Neural crest cell (in vitro differentiated cells): ENCODE measurements at places on chromosomes 1 and 21. TPM values are rescaled to one million over a fixed set of nuclear protein-coding genes. Genes with fewer than 3 reads are reported as not detected.

GRCh38 chr1:88327391-88328267, 356.4 kb upstream of the PKN2 start:
- no peak for DNase-seq

- DNase-seq: no peak
Observed at GRCh38 chr1:14954210-14954609, 199.3 kb upstream of the TMEM51 start.

The TSTD1 gene
- 6.7 and 7.2 TPM in 2 replicates for total RNA-seq

DNA sequence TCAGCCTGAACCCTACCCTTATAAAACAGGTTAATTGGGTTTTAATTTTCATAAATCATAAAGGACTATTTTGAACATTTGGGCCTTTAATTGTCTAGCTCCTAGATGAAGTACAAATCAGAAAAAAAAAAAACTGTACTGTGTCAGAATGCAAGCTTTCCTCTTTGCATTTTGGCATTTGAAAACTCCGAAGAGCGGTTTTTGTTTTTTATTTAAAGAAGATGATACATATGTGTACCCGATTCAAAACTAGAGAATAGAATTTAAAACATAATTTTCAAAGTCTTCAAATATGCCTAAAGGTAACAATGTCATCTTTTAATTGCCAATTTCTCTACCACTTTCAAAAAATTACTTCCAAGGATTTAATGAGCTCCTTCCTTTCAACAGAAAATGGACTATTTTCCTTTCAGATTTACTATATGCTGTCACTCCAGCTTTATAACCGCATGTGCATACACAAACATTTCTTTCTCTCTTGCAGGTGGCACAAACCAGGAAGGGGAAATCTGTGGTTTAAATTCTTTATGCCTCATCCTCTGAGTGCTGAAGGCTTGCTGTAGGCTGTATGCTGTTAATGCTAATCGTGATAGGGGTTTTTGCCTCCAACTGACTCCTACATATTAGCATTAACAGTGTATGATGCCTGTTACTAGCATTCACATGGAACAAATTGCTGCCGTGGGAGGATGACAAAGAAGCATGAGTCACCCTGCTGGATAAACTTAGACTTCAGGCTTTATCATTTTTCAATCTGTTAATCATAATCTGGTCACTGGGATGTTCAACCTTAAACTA, 33.7 kb downstream of the MRPL39 start:
- no peak for DNase-seq

GRCh38 chr1:223737342-223737741, 25.0 kb downstream of the CAPN2 start:
- DNase-seq: no peak

DNA sequence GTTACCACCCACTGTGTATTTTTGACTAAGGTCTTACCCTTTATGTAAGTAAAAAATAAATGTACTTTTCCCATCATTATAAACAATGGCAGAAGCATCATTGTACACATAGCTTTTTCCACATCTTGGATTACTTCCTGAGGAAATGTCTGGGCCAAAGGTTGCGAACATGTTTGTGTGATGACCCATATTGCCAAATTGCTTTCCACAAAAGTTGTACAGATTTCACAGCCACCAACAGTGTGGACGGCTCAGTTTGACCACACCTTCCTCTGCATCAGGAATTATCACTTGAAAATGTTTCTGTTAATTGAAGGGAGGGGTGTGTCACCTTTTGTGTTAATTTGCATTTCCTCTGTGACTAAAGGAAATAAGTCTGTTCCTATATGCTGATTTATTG, 25.7 kb downstream of the AKNAD1 start:
- no peak for DNase-seq

DNA sequence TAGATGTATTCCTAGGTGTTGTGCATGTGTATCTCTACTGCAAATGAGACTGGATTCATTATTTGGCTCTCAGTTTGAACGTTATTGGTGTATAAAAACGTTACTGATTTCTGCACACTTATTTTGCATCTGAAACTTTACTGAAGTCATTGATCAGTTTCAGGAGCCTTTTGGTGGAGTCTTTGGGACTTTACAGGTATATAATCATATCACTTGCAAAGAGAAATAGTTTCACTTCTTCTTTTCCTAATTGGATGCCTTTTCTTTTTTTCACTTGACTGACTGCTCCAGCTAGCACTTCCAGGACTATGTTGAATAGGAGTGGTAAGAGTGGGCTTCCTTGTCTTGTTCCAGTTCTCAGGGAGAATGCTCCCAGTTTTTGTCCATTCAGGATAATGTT, 252.2 kb downstream of the SMYD3 start:
- no peak for DNase-seq

GRCh38 chr1:75423616-75424015, 187.3 kb downstream of the SLC44A5 start:
- no peak for DNase-seq

DNA sequence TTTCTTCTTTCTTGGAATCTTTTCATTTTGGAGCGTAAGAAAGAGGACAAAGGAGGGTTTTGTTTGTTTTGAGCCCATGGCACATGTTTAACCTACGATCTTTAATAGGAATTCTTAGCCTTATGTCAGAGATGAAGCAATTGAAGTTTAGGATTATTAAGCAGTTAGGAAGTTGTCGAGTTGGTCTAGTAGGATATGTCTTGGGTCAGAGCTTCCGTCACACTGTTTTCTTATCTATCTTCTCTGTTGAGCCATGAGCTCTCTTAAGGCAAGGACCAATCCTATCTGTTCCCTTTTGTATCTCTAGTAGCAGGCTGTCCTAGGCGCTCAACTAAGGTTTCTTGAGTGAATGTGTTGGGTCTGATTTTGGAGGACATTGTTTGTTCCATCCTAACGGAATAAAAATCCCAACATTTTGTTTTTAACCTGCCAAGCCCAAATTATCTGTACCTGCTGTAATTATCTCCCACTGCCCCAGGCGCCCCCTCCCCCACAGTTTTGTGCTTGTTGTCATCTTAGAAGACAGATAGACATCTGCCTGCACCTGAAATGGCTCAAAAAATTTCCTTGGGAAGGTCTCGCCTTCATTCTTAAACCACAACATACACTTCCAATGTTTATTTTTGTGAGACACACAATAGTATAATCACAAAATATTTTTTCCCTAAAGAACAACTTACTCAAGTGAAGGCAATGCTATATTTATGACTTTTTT, 95.3 kb upstream of the GADD45A start:
- no peak for DNase-seq

The TNFSF4 gene
- total RNA-seq: 0.57 and 1.1 TPM in 2 replicates

DNA sequence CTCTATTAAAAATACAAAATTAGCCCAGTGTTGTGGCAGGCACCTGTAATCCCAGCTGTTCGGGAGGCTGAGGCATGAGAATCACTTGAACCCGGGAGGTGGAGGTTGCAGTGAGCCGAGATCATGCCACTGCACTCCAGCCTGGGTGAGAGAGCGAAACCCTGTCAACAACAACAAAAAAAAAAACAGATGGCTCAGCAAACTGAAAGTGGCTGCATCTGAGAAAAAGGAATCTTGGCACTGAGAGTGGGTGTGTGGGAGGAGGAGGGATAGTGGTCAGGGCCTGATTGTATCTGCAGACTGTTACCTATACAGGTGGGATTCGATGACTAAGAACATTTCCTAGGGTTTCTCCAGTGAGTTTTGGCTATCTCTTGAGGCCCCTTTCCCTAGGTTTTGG, 122.2 kb upstream of the BARHL2 start:
- DNase-seq: no peak

DNA sequence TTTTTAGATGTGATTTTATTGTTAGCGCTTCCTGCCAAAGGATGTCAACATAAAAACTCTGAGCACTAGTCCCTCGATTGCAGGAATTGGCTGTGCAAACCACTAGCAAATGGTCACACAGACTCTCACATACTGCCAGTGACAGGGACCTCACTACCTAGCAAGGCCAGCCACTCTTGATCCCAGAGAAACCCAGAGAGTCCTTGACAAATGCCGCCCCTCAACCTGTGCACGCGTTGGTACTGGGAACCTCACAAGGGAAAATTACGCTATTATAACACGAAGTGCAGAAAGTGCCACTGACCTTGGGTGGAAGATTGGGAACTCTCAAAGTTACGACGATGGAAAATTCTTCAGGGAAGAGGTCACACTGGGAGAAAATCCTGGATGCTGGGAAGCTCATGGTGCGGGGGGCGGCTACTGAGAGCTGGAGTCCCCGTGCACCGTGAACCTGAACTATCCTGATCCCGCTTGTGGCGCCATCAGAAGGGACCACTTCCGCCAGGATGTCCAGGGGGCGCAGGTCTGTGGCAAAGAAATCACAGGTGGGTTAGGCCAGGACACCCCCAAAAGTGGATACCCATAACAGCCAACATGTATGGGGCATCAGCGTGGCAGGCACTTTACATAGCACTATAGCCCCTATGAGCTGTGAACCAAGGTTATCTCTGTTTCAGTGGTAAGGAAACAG, 5.9 kb upstream of the KRTAP10-4 start:
- no peak for DNase-seq

DNA sequence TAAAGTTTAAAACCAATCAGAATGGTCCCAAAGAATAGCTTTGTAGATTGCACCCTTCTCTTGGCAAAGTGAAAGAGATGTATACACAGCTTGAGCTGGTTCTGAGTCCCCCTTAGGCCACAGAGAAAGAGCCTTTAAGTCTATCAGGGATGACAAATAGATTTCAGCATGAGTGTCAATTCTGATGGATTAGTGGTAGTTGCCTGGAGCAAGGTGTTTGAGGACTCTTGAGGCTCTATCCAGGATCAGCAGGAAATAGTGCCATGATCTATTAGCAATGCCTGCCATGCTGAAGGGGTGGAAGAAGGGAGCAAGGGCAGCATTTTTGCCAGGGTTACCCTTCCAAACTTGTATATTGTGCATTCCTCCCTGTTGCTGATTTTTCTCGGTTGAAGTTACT, 116.6 kb downstream of the ATG4C start:
- DNase-seq: no peak

DNA sequence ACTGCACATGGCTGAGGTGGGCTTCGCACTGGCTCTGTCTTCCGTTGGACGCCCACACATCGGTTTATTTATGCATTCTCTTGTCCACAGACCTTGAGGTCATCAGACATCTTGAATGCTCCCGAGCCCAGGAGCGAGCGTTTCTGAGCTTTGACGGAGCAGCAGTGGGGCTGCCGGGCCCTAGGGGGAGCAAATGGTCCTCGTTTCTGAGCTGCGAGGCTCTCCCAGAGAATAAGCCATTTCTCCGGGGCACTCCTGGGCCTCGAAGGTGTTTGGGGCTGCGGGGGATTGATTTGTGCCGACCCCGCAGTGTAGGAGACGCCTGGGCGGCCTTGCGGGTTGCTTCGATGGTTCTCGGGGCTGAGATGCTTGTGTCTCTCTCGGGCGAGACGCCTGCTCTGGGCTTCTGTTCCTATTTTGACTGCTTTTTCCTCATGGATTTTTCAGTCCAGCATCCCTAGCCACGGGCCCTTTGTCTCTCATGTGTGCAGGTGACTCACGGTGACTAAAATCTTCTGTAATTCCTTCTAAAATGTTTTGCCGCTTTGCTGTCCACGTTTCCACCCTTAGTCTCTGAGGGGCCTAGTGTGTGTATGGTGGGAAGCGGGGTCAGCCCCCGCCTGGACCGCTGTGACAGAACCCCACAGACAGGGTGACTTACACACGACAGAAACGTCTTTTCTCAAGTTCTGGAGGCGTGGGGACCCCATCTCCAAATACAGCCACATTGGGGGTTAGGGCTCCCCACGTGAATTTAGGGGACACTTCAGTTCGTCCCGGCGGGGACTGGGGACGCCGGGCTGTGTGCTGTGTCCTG, 62.1 kb downstream of the FAAP20 start:
- peak; percentile 42 for DNase-seq

The STK40 gene
- total RNA-seq: 77.5 and 80.1 TPM in 2 replicates

The TGFB2 gene
- total RNA-seq: 11.4 and 14.0 TPM in 2 replicates

- no peak for DNase-seq
Observed at GRCh38 chr21:37240978-37241377, 26.2 kb downstream of the VPS26C start.

- DNase-seq: no peak
Observed at GRCh38 chr1:244022311-244022710, 28.8 kb upstream of the ZBTB18 start.

DNA sequence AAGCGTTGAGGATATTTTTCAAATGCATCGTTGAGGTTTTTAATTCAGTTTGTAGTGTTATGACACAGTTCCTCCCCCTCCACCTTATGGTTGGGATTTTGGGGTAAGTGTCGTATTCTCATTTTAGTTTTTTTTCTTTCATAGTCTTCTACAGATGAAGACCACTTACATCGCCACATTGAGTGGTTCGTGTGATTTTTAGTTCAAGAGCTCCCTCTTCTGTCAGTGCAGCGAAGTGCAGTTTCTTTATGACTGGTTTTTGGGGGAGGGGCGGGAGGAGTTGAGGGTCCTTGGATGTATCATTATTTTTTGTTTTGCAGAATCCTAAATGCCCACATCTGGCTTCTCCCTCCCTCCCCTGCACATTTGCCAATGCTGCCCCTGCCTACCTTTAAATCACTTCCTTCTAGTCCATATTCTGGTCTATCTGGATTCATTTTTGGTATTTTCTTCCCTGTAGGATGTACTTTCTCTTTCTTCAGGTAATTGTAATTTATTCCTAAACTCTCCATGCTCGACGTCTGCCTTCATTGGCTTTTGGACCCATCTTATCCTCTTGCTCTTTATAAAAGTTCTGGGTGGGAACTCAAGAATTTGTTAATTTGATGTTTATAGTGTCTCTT, 433.1 kb downstream of the CAMTA1 start:
- peak; percentile 42 for DNase-seq

DNA sequence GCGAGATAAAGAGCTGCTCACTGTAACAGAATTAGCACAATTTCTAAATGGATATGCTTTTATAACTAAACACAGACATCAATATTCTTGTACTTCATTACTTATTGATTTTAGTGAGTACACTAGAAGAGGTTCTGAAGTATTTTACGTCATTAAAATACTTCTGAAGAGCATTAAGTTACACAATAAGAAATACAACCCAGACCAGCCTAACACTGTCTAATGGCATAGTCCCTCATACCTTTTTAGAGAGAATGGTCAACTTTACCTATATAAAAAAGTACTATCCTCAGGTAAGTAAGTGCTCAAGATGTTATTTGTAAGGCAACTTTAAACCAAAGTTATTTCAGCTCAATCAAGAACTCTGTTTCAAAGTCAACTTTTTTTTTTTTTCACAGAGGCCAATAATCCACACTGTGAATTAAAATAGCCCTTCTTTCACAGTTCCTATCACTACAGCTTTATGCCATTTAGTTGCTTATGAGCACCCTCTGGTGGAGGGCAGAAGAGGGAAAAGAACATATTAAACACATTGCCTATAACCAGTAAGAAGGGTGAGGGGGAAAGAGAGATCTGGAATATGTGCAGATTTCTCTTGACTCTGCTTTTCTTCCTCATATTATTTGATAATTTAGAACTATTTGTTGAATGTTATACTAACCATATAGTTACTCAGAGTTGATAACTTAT, 182.1 kb upstream of the DMRTA2 start:
- DNase-seq: no peak

GRCh38 chr1:32759997-32760623, 57.0 kb downstream of the YARS1 start:
- DNase-seq: no peak

GRCh38 chr1:70990469-70991253, 57.0 kb downstream of the PTGER3 start:
- no peak for DNase-seq
